ENCODE measurements at places on chromosomes 12 and 14. TPM values are rescaled to one million over a fixed set of nuclear protein-coding genes. Genes with fewer than 3 reads are reported as not detected.

DNA sequence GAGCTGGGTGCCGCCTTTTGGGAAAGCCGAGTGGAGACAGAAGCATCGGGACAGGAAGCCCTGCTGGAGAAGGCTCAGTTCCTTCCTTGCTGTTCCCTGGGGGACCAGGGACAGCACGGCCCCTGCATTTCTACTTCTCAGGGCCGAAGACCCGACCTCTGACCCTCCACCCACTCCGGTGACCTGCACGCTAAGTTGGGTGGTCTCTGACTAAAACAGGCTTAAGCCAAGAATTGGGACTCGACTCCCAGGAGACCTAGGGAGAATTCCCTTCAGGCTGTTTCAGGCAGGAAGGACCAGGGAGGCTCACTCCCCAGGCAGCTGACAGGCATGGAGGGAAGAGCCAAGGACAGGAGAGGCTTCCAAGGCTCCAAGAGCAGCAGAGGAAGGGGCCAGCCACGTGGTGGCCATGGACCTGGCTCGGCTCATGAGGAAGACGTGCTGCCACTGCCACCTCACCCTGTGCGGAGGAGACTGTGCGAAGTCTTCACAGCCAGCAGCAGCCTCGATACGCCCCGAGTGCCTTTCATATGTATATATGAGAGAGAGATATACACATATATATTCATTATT lies 43.9 kb downstream of the DCAF4 start:
- no peak for DNase-seq

The ARMH4 gene
- 6.3 TPM for total RNA-seq

GRCh38 chr12:122545855-122546254 lies 18.8 kb downstream of the KNTC1 start:
- no peak for DNase-seq

DNA sequence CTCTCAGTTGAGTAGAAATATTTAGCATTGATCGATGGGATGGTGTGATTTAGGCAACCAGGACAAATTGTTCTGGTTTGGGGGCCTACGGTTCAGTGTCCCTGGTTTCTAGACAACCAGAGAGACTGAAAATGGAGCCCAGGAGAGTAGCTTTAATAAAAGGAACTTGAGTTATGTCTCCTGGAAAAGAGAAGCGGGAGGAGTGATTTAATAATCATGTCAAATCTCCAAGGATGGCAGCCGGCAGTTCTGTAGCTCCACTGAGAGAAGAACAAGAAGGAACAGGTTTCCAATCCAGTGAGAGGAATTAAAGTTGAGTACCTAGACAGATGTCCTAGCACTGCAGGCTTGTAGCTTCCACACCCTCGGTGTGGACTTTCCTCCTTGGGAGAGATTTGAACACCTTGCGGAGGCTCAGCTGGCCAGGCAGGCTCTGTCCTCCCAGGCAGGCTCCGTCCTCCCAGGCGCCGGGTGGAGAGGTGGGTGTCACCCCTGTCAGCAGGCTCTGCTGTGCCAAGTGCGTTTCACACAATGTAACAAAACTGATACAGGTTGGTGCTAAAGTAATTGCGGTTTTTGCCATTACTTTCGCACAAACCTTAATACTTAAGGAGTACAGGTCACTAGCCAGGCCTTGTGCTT lies 45.9 kb downstream of the SLC6A12 start:
- no peak for DNase-seq

- DNase-seq, result no peak
Observed at GRCh38 chr12:15528666-15529065, 206.4 kb downstream of the PTPRO start.

- no peak for DNase-seq
Observed at GRCh38 chr14:49494836-49495235, 91.3 kb downstream of the RPS29 start.

The HOXC12 gene
- not detected for total RNA-seq

The GPRC5D gene
- not detected for total RNA-seq

DNA sequence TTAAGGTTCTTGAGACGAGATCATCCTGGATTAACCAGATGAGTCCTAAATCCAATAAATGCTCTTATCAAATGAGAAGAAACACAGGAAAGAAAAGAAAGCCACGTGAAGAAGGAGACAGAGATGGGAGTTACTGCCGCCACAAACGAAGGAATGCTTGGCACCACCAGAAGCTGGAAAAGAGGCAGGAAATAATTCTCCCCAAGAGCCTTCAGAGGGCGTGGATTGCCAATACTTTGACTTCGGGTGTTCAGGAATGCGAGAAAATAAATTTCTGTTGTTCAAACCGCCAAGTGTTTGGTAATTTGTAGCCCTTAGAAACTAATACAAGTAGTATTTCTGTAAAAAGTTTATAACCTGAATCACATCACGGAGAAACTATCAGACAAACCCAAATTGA lies 31.3 kb downstream of the ABCD2 start:
- DNase-seq, result no peak

The KLRK1 gene
- not detected for total RNA-seq

DNA sequence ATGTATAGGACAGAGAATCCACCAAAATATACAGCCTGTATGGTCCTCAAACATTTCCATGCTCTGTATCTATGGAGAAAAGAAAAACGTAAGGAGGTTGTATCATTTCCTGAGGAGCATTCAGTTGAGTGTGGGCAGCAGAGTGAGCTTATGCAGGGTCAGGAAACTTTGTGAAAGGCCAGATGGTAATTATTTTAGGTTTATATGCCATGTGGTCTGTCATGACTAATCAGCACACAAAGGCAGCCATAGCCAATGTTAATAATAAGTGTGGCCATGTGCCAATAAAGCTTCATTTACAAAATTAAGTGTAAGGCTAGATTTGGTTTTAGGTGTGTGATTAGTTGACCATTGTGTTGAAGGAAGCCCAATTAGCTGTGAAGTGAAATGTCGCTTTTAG lies 33.2 kb upstream of the A2M start:
- DNase-seq, result no peak

The ETNK1 gene
- total RNA-seq, result 56.1 TPM

DNA sequence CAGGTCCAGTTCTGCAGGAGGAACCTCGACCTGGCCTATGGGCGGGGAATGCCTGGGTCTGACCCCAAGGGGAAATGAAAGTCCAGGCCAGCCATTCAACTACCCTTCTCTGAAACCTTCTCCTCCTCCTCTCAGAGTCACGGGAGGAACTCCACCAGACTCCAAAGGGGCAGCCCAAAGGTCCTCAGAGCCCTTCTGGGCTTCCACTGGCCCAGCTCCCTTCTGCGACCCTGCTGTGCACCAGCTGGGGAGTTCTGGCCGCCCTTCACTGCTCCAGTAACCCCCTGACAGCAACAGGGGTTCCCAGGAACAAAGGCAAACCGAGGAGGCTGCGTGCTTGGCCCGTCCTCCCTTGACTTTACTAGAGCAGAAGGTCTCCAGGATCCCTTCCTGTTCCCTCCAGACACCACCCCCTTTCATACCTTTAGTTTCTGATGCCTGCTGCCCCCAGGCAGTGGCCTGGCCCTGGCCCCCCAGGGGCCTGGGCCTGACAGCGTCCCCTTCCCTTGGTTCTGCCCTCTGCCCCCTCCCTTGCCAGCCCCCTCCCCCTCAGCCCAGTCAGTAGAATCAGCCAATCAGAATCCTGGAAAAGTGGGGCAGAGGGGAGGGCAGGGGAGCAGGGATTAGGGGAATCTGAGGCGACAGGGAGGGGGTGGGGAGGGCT lies 850 bp upstream of the ZNF385A start:
- no peak for DNase-seq

DNA sequence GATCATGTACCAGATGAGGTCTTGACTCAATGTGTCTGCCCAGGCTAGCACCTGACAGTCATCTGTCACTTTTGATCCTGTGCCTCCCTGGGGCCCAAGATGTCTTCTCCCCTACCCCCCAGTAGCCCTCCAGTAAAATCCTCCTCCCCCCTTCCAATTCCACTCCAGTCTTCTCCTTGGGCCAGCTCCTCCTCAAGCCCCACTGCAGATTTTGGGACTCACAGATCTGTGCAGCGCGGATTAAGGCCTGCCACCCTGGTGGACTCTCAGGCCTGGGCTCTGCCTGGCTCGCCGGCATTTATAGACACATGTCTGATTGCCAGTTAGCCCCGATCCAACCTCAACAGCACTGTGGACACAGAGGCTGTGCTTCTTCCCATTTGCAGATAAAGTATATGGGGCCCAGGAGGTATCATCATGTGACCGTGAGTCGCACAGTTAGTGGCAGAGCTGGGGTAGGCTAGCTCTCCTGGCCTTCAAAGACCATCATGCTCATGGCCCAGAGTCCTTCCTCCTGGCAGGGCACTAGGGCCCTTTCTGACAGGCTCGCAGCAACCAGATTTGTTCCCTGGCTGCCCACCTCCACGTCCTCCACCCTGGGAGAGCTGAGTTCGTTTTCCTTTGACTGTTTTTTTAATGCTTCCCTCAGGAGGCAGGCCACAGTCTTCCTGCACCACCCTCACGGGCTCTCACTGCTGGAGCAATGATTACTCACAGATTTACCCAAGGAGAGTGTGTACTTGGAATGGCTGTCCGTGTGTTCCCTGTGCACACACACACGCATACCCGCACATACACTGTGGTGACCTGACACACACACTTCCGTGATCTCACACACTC lies 98.3 kb upstream of the DIO3 start:
- no peak for DNase-seq

GRCh38 chr12:48045965-48046518 lies 41.8 kb upstream of the COL2A1 start:
- DNase-seq, result no peak

DNA sequence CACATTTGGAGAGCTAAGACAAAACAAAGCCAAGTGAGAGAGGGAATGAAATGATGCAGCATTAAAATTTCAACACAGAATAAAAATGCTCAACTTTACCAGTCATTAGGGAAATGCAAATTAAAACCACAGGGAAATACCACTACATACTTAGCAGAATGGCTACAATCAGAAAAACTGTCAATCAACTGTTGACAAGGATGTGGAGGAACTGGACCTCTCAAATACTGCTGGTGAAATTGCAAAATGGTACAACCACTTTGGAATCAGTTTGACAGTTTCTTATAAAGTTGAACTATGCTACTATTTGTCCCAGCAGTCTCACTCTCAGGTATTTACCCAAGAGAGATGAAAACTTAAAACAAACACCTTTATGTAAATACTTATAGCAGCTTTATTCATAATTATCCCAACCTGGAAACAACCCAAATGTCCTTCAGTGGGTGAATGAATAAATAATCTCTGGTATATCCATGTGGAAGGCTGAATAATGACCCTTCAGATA lies 43.8 kb upstream of the KTN1 start:
- DNase-seq, result no peak

The WASHC4 gene
- total RNA-seq, result 98.3 TPM

The HHIPL1 gene
- total RNA-seq, result 9.9 TPM

DNA sequence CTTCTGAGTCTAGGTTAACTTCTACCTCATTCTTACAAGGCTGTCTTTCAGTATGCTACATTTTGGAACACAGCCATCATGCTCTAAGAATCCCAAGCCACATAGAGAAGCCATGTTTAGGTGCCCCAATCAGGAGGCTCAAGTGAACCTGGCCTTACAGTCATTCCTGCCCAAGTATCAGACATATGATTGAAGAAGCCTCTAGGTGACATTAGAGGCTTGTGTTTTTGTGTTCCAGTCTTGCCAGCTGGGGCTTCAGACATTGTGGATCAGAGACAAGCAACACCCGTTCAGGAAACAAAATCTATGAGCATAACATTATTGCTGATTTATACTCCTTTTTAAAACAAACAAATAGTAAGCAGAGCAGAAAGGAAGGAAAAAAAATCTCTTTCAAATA lies 8.1 kb upstream of the SLC16A7 start:
- DNase-seq, result no peak

The LIN7A gene
- total RNA-seq, result 9.5 TPM

- no peak for DNase-seq
Observed at GRCh38 chr14:68678471-68678870, 114.4 kb downstream of the ZFP36L1 start.

GRCh38 chr12:28799348-28799747 lies 349.7 kb upstream of the FAR2 start:
- DNase-seq, result no peak

DNA sequence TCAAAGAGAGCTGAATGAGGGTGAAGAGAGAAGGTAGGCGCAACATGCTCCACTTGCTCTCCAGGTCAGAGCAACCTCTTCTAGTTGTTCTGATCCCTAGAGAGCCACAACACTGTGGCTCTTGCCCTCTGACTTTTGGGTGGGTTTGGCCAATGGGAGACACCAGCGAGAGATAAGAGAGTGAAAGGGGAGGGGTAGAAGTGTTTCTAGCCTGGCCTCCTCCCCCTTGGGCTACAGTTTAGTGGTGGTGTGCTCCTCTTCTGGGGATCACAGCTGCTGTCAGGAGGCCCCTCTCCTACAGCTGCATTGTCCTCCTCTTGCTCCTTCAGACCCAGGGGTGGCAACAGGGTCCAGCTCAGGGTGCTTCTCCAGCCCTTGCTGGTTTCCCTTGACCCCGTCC lies 454.8 kb downstream of the FUT8 start:
- no peak for DNase-seq

GRCh38 chr12:8912914-8913313 lies 1.4 kb upstream of the PHC1 start:
- DNase-seq, result no peak

DNA sequence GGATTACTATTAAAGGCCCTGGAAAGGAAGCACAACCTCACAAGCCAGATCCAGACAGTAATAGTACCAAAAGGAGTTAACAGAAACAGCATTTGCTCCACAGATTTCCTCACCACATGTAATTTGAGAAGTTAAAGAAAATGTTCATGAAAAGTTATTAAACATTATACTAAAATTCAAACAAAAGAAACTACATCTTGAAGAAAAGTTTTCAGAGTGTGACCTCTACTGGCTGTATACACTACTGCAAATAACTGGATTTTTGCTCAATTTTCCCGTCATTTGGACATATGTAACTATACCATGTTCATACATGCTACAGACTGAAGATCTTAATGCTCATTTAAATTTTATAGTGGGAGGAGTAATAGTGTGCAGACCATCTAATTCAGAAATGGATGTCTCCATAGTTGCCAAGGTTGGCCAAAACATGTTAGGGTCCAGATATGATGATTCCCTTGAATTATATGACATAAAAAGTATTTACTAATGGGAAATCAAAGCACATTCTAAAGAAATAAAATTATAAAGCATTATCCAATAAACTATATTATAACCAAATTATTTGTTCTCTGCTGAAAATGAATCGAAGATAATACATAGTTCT lies 5.6 kb downstream of the KRR1 start:
- peak; percentile 79 for DNase-seq

DNA sequence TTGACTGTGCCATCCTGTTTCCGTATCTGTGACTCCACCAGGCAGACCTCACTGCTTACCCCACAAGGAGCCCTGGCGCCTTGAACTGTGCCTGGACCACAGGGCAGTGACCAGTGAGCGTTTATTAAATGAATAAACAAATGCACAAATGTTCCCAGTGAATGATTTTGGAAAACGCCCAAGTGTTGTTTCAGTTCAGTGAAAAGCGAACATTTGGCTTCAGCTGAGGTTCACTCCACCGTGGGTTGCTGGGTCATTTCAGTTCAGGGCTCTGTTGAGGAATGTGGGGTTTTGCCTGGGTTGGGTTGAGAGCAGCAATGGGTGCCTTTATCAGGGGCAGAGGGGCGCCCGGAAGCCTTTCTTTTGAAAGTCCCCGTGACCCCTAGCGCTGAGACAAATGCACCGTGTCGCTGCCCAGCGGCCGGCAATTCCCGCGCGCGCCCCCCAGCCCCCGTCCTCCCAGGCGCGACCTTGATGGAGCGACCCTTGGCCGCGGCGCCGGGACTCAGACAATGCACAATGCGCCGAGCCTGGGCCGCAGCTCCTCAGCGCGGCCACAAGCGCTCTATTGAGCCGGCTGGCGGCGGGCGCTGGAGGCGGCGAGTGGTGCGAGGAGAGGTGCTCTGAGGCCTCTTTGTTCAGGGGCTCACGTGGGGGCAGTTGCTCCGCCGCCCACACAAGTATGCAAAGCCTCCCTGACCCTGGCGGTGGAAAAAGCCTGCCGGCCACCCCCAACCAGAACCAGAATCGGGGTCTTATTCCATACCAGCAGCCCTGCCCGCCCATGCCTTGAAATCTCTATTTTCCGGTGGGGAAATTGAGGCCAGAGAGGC lies 40.5 kb upstream of the CLMN start:
- DNase-seq, result peak; percentile 15
